ENCODE measurements at places on chromosomes 16 and 17.

- peak; percentile 31 for DNase-seq
Observed at GRCh38 chr16:68786685-68787418, 49.8 kb downstream of the CDH1 start.

DNA sequence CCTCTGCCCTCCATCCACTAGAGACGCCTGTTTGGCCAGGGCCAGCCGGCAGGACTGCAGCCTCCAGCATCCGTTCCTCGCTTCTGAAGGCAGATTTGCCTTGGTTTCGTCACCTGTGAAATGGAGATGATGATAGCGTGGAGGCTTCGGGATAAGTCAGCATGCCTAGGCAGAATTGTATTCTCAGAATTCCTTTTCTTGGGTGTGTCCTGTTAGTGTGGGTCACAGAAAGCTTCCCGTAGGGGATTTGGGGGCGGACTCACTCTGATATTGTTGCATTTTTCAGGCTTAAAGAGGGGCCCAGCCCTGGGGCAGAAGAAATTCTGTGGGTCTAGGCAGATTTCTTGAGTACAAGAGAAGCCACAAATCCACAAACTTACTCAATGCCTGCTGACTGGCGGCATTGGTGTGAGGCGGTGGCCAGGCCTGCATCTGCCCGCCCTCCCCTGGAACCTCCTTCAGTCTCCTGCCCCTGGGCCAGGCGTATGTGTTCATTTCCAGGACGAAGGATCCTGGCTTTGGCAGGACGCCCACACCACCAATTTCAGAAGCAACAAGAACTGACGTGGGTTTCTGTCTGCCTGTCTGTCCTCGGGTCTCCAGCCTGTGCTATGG, 17.6 kb downstream of the CCDC42 start:
- DNase-seq, result no peak

DNA sequence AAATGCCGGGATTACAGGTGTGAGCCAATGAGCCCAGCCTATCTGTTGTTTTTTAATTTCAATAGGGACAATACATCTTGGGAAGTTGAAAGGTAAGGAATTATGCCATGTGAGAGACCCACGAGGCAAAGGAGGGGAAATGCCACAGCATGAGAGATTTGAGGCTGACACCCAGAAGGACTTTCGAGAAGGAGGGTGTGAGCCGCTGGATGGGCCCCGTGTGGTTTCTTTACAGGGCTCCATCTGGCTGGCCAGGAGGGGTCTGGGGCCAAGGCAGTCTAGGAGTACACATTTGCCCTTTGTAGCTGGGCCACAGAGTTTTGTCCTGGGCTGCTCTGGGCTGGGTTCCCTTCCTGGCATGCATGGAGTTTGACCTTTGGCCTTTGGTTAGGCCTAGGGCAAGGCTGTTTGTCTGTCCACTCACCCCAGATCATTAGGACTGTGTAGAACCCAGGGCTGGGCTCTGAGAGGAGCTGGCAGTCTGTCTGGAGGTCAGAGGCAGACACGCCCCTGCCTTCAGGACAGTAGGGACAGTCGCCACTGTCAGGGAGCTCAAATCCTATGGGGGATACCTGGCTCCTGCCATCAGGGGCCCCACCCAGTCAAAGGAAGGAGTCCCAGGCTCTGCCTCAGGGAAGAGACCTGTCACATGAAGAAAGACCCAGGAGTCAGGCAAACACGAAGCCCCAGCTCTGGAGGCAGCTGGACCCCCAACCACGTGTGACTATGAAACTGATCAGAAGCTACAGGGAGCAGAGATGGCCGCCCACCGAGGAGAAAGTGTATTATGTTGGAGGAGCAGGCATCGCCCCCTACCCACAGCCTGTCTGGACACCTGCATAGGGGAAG, 24.2 kb upstream of the NXPH3 start:
- no peak for DNase-seq

DNA sequence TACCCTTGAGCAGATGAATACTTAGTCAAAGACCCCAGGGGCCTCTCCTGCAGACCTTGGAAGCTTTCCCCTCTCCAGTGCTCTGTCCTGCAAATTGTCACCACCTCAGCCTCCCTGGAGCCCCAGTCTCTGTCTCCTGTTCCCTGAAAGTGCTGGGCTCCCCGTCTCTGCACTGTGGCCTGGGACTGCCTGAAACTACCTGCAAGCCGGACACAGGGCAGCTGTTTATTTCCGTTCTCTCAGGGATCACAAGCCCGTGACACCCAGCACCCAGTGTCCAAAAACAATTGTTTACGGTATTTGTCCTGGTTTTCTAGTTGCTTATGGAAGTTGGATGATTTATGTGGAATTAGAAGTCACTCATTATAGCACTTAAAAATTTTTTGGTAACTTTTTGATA, 81.6 kb upstream of the CHMP6 start:
- no peak for DNase-seq

DNA sequence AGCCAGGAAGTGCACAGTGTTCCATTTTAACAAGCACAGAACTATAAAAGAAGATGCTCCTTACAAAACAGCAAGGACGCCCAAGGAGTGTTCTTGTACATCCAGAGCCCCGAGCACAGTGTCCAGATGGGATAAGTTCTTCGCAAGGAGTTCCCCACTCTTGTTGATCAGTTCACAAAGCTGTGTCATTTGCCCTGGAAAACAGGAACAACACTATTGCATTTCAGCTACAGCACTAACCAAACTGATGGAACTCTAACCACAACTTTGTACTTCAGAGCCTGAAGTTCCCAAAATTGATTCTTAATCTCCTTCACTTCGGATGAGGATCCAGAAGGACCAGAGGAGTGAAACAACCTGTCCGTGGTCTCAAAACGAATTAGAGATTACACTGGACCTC, 5.1 kb downstream of the COPS3 start:
- DNase-seq, result no peak

GRCh38 chr16:75025761-75026160, 26.9 kb downstream of the ZNRF1 start:
- no peak for DNase-seq

DNA sequence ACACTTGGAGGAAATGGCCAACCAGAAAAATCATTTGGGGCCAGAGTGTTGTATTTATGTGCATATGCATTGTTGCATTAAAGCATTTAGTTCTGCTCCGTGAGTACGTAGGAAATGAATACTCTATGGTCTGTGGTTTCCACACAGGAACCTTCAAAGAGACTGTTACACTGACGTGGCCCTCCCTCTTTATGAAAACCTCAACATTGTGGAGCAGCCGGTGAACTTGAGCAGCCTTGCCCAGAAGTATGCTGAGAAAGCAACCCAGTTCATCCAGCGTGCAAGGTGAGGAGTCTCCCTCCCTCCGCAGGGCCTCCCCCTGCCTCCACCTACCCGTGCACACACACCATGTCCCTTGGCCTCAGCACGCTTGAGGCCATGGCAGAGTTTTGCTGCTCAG, 65.2 kb downstream of the ARSG start:
- no peak for DNase-seq

DNA sequence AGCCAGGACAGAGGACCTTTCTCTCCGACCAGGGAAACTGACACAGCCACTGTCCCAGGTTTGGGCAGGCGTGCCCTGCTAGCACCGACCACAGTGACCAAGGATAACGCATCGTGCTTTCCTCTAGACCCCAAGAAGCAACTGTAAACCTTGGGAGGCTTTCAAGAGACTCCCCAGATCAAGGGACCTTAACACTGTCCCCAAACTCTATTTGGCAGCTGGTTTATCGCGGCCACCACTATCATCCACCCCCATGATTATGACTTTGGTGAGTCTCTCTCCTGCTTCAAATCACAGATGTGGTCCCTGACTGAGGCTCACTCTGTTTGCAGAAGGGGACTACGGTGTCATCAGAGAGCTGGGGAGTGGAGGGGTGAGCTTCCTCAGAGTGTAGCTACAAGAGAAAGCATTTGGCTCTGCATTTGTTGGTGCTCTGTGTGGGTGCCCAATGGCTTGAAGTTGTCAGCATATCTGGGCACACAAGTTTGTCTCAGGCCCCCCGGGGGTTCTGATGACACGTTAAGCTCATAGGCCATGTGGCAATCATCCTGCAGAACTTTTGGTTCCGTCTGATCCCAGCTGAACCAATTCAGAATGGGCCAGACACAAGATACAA, 408.0 kb downstream of the SLC39A11 start:
- no peak for DNase-seq

GRCh38 chr16:87531418-87531817, 38.6 kb upstream of the ZCCHC14 start:
- DNase-seq, result no peak

DNA sequence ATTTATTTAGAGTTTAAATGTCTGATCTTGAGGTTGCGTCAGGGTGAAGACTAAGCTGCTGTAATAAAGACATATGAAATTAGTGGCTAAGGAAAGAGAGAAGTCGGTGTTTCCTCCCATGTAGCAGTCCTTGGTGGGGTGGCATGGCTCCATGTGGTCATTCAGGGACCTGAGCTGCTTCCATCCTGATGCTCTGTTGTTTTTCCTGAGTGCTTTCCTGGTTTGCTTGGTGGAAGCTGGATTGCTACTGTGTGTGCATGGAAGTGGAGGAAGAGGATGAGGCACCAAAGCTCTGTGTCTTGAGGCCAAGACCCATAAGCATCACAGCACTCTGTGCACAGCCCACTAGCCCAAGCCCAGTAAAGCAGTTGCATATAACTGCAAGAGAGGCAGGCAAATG, 241.8 kb upstream of the CACNG5 start:
- no peak for DNase-seq

- no peak for DNase-seq
Observed at GRCh38 chr16:85660843-85661739, 27.7 kb downstream of the GINS2 start.

DNA sequence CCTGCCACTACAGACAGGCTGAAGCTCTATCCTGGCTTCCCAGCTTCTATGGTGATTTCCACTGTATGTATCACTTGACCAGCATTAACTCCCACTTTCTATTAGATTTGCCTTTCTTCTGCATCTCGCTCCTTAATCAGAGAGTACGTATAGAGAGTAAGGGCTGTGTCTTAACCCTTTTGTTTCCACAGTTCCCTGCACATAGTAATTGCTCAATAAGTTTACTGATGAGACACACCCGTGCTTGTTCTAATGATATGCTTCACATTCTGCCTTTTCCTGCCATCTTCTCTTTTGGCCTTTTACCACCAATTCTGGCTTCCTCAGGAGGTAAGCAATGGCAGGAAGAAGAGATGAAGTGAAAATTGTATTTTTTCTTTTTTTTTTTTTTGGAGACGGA, 20.6 kb upstream of the USP36 start:
- DNase-seq, result no peak

DNA sequence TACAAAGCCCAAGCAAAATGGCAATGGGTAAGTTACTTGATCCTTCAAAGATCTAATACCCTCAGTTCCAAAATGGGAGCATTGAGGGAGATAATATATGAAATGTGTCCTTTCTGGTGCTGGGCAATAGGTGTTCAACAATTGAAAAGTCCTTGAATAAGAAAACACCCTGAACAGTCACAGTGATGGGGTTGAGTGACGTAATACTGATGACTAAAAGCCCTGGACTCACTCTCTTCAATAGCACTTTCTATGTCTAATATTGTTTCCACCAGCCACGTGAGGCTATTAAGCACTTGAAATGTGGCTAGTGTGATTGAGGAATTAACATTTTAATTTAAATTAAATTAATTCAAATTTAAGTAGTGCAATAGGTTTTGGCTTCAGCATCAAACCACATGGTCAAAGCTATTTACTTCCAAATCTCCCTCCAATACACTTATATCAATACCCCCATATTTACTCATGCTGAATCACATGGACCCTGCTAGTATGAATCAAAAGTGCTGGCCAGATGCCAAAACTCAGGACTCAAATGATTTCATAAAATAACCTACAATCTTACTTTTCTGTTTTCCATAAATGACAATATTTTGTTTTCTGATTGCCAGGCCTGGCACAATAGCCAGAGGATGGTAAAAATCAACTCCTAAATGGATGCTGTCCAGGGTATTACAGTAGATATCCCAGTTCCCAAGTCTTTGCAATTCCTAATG, 516.2 kb downstream of the HAPSTR1 start:
- no peak for DNase-seq

DNA sequence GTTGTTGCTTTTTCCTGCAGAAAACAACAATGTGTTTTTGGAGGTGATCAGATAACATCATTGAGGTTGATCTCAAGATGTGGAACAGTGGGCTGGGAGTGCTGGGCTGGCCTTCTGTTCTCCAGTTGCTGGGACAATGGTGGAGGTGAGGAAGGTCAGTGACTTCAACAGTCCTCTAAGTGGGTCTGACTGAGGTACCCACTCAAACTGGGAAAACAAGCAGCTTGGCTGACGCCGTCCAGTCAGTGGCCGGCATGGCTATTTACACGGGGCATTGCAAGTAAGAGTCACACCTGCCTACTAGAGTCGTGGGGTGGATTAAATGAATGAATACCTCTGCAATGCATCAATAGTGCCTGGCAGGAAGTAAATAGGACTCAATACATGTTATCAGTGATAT, 386.7 kb upstream of the ZFHX3 start:
- DNase-seq, result no peak

DNA sequence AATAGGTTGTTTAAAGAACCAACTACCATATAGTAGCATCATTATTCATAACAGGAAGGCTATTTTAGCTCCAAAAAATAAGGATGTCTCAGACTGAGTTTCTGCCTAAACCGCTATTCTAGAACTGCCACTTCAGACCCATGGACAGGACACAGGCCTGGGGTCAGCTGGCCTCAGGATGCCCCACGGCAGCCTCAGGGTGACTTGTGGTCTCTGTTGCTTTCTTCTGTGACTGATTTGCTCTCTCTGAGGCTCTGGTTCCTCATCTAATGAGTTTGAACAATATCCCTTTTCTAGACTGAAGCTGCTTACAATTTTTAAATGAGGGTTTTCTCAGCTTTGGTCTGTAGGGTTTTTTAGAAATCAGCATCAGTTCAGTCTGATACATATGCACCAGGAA, 31.8 kb upstream of the IRF8 start:
- DNase-seq, result no peak

GRCh38 chr17:7588553-7589203, 1.2 kb downstream of the SOX15 start:
- no peak for DNase-seq

- DNase-seq, result no peak
Observed at GRCh38 chr16:81526199-81526598, 81.6 kb downstream of the CMIP start.

- DNase-seq, result no peak
Observed at GRCh38 chr17:66569572-66569971, 265.3 kb upstream of the CACNG5 start.

GRCh38 chr16:50011707-50012106, 13.3 kb upstream of the CNEP1R1 start:
- DNase-seq, result no peak
